ENCODE measurements at places on chromosomes 3 and 15.

DNA sequence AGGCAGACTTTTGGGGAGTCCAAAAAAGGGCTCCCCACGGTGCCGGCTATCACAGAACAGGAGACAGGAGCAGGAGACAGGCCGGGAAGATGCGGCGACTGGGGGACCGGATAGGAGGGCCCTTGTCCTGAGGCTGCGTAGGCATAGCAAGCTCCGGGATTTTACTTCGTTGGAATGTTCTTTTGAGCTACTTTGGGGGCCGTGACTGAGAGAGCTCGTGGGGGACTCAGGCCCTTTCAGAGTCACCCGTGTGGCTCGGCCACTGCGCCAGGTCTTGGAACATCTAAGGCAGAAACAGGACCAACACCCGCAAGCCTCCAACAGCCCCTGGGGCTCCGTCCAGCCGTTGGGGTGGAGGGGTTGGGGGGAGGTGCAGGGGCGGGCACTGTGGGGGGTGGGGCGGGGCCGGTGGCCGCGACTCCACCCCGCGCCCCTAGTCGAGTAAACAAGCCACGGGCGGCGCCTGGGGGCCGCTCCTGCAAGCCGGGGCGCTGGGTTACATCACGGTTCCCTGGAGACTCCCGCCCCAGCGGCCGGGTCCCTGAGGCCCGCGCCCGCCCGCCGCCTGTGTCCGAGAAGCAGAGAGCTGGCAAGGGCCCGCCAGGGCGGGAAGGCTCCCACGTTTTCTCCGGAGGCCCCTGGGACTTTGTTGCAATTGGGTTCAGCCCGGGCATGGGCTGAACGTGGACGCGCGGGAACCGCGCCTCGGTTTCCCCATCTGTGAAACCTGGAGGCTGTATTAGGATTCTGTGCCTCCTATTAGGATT, 23.3 kb upstream of the C15orf39 start:
- no peak for DNase-seq

DNA sequence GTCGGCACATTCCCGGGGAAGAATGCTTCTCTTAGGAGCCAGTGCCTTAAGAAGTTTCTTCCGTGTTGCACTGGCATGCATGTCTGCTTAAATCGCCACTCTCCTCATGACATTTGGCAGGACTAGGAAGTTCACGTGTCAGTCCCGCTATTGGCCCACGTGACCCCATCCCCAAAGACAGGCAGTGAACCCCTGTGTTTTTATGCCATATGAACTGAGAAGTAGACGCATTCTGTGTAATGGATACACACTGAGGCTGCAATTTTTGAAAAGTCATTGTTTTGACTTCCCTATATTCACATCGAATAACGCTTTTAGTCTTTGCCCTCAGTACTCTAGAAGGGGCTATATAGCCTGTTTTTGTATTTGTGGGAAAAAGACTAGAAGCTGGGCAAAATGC, 125.6 kb upstream of the TBL1XR1 start:
- no peak for DNase-seq

- DNase-seq, result no peak
Measured at GRCh38 chr3:137612291-137612690, 151.8 kb upstream of the SOX14 start.

DNA sequence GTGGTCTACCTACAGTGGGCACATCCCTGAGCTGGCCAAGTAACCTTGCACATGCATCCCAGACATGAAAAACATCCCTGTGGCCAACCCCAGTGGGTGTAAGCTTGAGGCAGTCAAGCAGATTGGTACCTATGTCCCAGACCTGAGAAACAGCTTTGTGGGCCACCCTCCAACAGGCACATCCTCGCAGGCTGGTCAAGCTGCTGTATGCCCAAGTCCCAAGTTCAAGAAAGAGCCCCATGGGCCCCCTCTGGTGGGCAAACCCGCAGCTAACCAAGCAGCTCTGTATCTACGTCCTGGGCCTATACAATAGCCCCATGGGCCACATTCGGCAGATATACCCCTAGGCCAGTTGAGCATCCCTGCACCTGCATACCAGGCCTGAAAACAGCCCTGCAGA, 186.3 kb upstream of the GPR149 start:
- DNase-seq, result no peak

GRCh38 chr15:68113273-68113672, 59.2 kb downstream of the PIAS1 start:
- no peak for DNase-seq

DNA sequence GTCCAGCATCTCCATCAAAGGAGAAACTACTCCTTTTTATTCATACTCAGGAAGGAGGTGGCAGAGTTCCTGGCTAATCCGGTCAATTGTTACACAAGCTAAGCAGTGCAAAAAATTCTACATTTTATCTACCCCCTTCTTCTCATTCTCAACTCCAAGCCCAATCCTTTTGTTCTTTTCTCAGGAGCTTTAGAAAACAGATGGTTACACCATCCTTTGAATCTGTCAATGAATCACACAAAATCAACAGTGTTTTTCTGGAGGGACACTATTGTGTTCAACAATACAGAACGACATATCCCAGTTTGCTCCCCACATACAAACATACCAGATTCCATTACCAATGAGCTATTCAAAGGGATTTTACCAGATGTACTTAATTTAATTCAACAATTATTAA, 362.1 kb downstream of the MAGI1 start:
- no peak for DNase-seq

GRCh38 chr3:9088441-9089353, 125.4 kb upstream of the RAD18 start:
- DNase-seq, result no peak

DNA sequence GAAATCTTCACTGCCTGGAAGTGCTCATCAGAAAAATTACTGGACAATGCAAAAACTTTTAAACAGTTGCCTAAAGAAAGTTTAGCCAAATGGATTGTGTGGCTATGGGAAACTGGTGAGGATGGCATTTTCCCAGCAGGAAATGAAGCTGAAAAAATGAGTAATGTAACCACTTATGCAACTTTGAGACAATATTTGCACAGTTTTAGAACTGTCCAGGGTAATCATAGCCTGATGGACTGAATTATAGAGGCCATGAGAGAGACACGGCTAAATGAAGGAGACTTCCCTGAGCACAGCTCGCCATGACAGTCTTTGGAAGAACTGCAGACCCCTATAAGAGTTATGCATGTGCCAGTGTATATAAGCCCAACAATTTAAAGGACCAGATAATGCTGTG, 881.5 kb downstream of the VGLL3 start:
- DNase-seq, result no peak

- no peak for DNase-seq
Measured at GRCh38 chr3:194282436-194283122, 68.5 kb downstream of the CPN2 start.

DNA sequence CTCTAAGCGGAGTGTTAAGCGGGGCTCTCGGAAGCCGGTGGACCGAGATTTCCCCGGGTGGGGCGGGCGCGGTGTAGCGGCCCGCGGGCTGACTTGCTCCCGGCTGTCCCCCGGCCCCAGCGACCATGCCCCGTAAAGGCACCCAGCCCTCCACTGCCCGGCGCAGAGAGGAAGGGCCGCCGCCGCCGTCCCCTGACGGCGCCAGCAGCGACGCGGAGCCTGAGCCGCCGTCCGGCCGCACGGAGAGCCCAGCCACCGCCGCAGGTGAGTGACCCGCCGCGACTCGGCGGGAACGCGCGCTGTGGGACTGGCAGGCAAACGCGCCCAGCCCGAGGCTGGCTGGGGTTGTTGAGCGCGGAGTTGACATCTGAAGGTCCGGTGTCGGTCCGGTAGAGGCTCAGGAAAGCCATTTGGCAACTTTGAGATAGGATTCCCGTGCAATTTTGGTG, 1.3 kb downstream of the SMC4 start:
- no peak for DNase-seq

GRCh38 chr15:100690032-100690794, 87.8 kb downstream of the ASB7 start:
- no peak for DNase-seq

DNA sequence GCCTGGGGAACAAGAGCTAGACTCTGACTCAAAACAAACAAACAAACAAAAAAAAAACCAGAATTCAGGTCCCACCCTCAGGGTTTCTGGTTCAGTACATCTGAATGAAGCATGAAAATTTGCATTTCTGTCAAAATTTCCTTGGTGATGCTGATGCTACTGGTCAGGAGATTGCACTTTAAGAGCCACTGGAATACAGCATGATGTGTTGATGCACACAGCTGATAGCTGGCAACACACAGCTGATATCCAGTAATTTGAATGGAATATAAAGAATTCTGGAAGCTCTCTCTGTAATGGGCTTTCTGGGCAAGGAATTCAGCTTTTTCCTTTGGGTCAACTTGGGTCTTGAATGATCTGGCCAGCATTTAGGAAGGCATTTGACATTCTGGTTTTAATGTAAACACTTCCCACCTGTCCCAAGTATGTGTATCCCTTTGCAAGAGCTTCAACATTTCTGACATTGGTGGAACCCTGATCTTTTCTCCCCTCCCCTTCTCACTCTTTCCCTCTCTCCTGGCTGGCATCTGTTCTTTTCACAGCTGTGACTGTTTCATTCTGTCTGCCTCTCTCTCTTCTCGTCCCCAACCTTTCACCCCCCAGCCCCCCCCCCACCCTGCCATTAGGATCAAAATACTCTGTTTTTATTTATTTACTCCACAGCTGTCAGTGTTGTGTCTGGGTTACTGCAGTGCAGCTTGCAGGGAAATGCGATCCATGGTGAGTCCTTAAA, 189.5 kb downstream of the TPRG1 start:
- DNase-seq, result no peak

DNA sequence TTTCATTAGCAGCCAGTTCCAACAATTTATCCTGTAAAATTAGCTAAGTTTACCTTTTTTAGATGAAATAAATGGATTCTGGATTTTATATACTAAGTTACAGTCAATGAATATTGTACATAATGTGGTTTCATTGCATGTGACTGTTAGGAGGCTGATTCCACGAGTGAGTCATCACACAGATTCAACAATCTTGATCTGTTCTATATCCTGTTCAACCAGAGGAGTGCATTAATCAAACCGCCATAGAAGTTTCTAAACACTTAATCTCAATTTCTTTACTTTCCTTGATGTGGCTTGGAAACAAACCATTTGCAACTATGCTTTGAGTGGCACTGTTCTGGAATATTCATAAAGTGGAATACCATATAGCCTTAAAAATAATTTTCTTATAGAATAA, 15.3 kb downstream of the DNAJC13 start:
- DNase-seq, result no peak

DNA sequence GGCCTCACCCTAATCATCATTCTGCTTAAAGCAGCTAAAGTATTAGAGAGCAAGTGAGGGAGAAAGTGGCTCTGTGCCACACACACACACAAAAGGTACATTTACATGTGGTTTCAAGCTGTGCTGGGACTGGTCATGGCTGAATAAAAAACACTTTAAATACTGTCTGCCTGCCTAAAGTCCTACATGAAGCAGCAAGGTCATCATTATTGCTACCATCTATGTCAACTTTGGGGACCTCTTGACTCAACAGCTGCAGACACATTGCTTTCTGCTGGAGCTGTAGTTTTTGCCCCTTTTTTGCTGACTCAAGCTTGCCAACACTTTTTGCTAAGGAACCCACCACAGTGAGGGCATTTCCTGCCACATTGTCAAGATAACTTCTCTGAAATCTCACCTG, 1237.9 kb downstream of the ROBO2 start:
- DNase-seq, result no peak

- no peak for DNase-seq
Measured at GRCh38 chr15:100997442-100997841, 78.3 kb downstream of the LRRK1 start.

- peak; percentile 24 for DNase-seq
Measured at GRCh38 chr15:89121414-89121813, 33.2 kb downstream of the ABHD2 start.

DNA sequence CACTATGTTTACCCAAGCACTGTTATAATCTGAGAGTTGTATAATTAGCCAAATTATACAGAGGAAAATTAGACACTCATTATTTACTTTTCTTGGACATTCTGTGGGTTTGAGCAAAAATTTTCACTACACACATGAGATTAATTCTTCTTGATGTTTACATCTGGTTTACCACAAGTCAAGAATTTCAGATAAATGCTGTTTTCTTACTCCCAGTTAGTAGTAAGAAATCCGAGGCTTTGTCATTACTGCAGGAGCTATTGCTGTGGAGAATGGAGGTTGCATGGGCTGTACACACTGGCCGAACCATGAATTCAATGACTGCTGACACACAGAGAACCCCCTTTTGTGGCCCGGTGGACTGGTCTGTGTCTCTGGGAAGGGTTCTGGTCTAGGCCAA, 207.7 kb upstream of the CFAP20DC start:
- DNase-seq, result no peak

DNA sequence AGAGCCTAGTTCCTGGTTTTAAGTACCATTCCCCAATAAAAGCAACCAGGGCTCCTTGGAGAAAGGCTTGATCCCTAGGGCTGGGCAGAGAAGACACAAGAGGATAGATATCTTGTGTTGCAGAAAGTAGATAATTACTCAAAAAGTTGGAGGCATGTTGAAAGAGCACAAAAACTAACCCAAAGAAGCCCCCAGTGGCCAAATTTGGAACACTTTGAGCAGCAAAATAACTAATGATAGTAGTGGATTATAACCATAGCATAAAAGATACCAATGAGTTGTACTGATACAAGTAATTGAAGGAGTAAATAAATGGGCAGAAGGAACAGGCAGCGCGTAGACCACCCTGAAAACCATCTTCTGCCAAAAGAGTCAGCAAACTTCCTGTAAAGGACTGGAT, 12.0 kb downstream of the EXOSC7 start:
- DNase-seq, result no peak

DNA sequence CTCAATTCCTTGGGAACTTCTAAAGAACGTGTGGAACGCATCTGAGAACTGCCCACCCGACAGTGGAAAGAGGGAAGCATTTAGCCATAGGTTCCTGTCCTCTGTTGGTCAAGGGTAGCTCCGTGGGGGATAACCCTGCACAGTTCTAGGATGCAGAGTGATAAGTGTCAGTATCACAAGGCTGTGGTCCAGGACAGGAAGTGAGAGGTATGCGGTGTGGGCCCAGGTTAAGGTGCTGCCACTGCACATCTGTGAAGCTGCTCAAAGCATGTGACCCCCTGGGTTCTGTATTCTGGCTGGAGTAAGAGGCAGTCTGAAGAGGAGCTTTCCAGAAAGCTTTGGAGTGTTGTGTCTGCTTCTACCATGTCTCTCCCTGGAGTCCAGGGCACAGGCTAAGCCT, 51.7 kb upstream of the HES1 start:
- DNase-seq, result no peak

DNA sequence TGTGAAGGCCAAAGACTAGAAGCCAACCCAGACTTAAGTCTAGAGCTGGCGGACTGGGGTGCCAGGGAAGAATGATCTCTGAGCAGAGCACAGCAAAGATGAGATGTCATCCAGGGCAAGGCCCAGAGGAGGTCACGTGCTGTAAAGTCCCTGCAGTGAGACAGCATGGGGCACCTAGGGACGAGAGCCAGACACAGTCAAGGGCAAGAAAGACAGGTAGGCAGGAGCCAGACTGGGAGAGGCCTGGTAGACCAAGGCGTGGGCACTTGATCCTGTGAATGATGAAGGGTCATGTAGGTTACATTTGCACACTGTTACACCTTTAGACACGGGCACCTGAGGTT, 379.7 kb upstream of the PROK2 start:
- DNase-seq, result no peak

GRCh38 chr15:73355612-73356265, 13.0 kb downstream of the HCN4 start:
- DNase-seq, result no peak
